ENCODE measurements at places on chromosomes 5 and 9. TPM values are rescaled to one million over a fixed set of nuclear protein-coding genes. Genes with fewer than 3 reads are reported as not detected.

Gene OBP2B
- not detected for total RNA-seq

Gene NMUR2
- not detected for total RNA-seq

Gene SPATA31D4
- not detected for total RNA-seq

- DNase-seq, result no peak
Observed at GRCh38 chr5:139955053-139955605, 88.0 kb downstream of the NRG2 start.

DNA sequence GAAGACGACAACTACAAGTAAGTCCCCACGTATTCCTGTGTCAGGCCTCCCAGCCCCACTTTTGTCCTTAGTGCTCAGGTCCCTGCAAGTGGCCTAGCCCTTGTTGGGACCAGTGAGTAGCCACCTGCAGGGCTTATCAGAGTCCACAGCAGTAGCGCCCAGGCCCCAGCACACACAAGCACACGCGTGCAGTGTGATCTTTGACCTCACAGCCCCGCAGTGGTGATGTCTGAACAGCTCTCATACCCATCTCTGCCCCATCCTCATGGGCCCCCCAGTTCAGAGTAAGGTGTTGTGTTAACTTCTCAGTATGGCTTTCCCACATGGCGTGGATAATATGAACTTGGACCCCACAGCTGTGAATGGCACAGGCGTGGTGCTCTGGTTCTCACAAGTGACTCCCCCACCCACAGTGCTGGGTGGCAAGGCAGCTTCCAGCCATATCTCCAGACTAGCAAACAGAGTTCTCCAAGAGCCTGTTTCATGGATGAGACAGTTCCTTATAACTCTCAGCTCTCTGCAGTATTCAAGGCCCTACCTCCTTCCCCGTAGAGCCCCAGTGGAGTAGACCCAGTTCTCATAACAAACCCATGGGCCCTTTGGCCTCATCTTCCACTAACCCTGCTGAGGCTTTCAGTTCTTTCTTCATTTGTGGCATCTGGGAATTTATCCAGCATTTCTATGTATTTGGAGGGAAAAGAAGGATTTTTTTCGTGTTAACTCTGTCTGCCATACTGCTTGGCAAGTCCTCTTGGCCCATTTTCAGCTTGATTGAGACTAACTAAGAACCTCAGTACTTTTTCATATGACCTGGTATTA, 46.5 kb upstream of the ANGPTL2 start:
- DNase-seq, result no peak

GRCh38 chr9:78437296-78437695, 140.4 kb downstream of the PSAT1 start:
- no peak for DNase-seq

- no peak for DNase-seq
Observed at GRCh38 chr5:101539315-101539714, 636.2 kb upstream of the ST8SIA4 start.

Gene IL9
- not detected for total RNA-seq

DNA sequence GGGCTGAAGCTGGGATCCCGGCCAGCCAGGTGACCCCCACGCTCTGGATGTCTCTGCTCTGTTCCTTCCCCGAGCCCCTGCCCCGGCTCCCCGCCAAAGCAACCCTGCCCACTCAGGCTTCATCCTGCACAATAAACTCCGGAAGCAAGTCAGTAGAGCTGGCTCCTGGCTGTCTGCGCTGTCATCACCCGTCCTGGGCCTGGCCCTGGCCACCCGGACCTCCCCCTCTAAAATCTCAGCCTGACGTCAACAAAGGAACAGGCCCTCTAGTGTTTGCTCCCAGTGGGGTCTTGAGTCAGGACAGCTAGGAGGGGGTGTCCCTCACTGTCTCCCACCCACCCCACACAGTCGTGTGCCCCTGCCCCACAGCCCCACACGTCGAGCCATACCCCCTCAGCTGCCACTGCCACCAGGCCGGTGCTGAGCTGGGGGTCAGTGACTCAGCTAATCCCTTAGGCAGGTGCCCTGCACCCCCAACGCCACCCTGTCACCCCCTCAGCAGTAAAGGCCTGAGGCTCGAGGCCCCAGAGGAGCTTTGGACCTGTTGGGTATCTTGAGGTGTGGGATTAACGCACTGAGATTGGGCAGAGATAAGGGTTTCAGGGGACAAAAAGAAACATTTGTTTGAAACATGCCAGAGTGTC, 1.1 kb upstream of the LCNL1 start:
- no peak for DNase-seq

Gene SHISAL2B
- total RNA-seq, result not detected

- peak; percentile 28 for DNase-seq
Observed at GRCh38 chr5:180618829-180619562, 27.7 kb upstream of the SCGB3A1 start.

Gene LECT2
- total RNA-seq, result not detected

GRCh38 chr9:117951127-117951526, 246.9 kb downstream of the TLR4 start:
- no peak for DNase-seq

- DNase-seq, result no peak
Observed at GRCh38 chr5:111685969-111686368, 71.0 kb downstream of the NREP start.

- no peak for DNase-seq
Observed at GRCh38 chr5:76483881-76484280, 80.8 kb downstream of the IQGAP2 start.

DNA sequence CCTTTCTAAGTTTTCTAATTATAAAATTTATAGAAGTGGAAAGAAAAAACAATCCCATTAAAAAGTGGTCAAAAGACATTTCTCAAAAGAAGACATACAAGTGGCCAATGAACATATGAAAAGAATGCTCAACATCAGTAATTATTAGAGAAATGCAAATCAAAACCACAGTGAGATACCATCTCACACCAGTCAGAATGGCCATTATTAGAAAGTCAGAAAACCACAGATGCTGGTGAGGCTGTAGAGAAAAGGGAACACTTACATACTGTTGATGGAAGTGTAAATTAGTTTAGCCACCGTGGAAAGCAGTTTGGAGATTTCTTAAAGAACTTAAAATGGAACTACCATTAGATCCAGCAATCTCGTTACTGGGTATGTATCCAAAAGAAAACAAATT, 23.7 kb upstream of the PLPP1 start:
- no peak for DNase-seq

DNA sequence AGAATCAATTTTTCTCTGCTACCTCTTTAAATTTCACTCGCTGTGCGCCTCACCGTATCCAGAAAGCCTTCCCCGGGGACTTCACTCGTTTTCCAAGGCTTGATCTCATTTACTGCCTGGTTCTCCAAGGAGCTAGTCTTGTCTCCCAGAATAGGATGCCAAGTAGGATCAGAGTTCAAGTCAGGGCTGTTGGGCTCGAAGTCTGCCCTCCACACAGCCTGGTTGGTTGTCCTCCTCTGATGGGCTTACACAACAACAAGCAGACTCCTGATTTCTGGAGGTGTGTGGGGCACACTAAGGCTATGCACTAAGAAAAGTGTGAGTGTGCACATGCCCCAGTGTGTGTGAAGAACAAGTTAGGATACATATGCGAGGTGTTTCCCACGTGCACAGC, 14.0 kb upstream of the TNIP1 start:
- no peak for DNase-seq

DNA sequence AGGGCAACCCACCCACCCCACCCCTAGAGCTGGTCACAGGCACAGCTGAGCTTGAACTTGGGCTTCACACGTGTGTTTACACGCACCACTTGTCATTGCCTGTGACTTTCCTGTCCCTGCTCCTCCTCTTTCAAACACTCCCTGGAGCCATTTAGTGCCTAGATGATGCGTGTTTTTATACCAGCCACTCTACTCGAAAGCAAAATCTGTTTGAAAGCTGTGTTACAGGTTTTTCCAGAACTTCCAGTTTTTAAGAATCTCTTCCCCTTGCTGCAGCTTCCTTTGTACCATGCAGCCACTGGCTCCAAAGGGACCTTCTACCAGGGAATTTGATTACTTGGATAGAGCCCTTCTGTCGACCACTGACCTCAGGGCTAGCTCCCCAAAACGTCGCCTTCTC, 78.8 kb upstream of the SPRY4 start:
- peak; percentile 42 for DNase-seq

DNA sequence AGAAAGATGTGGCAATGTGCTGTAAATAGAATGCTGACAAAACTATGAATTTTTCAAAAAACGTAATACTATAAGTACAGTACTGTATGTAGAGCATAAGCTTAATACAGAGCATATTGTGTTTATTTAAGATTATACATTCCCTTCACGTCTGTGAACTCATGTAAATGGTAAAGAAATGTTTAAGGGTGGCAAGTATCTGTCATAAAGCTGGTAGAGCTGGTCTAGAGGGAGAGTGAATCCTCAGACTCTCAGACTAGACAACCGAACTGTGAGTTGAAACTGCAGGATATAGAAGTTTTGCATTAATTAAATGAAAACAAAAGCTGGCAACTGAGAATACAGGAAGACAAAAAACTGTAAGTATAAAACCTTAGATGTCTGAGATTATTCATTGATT, 87.3 kb upstream of the ANXA1 start:
- DNase-seq, result no peak

DNA sequence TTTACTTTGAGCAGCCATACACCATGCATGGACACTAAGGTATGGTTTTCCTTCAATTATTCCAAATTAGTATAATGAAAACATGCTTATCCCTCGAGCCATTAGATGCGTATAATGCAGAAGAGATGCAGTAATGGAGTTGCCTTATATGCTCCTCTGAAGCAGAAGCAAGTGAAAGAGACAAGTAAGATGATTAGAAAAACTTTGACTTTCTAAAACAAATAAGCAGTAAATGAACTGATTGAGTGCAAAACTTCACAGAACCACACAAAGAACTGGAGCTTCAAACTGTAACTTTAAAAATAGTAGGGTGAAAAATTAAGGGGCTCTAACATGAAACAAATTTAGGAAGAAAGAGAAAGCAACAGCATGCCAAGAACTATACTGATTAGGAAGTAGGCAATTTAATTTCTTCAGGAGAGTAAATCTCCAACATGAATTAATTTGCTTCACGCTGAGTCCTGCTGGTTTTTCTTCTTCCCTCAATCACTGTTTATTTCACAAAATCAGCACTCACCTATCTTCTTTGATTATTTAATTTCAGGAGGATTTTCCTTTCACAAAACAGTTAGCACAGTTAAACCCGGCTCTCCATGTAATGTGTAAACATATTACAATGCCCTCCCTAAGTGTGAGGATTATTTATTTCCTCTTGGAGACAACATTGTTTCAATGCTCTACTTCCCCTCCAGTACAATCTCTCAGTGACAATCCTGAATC, 90.3 kb upstream of the PAM start:
- DNase-seq, result no peak

Gene PLEKHG4B
- total RNA-seq, result 1.8 TPM

DNA sequence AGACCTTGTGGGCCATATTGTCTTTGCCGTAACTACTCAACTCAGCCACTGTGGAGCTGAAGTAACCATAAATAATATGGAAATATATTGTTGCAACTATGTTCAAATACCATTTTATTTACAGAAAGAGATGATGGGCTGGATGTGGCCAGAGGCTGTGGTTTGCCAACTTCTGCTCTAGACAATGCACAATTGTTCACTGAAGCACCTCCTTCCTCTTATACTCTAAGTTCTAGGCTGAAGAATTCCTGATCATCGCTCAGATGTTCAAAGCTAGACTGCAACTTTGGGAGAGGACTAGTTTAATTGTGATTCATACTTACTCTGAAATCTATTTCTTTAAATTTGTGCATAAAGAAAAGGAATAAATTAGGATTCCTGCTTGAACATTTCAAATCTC, 245.0 kb downstream of the TAF11L14 start:
- peak; percentile 81 for DNase-seq

DNA sequence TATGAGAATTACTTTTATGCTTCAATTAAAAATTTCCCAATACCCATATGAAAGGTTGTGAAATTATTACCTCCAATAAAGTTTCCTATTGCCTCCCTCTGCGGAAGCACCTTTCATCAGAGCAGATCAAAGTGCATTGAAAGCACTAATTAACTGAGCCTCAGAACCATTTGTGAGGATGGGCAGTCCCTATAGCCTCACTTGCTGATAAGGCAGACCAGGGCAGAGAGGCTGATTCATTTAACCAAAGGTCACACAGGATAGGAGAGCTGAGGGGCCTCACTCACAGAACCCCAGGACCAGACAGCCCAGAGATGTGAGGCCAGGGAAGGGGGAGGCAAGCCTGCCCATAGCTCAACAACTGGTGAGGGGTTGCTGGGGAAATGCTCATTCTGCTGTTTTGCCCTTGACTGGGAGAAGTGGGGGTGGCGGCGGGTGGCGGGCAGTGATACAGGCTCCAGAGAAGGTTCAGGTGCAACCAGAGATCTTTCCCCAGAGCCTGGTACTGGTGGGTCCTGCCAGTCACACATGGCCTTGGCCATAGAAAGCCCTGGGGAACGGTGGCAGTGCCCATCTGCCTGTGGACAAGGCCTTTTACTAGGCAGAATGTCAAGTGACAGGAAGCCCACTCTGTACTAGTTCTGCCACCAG, 57.9 kb downstream of the MACROH2A1 start:
- no peak for DNase-seq

GRCh38 chr5:134227776-134228175, 1.9 kb upstream of the PPP2CA start:
- DNase-seq, result no peak

Gene PCDHGA11
- 8.5 TPM for total RNA-seq

DNA sequence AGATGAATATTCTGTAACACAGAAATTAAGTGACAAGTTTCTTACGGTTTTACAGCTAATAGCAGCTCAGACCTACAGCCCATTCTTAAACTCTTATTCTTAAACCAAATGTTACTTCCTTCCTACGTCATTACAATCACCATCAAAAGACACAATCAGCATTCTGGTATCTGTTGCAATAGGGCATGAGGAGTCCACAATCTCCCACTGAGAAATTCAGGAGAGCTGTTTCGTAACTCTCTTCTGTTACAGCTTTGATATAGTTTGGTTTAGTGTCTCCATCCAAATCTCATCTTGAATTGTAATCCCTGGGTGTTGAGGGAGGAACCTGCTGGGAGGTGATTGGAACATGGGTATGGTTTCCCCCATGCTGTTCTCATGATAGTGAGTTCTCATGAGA, 163.4 kb downstream of the GAS1 start:
- DNase-seq, result peak; percentile 20

DNA sequence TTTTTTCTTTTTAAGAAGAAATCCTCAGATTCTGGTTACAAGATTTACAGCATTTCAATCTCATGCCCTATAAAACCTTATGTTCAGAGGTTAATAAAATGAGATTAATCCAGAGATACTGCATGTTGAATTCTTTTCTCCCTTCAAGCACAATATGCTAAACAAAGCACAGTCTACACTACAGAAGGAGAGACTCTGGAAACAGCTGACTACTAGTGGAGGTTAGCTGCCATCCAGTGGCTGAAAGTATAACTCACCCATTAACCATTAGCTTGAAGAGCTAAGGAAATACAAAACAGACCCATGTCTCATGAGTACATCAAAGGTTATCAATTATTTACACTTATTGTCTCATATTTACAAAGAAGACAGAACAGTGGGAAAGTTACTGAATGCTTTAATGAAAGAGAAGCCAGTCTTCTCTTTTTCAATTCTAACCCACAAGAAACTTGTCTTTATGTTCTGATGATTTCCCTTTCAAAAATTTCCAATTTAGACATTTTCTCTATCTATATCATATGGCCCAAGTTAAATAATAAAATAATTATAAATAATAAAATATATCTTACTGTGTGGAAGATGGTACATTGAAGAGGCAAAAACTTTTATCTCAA, 12.7 kb upstream of the DNAH5 start:
- DNase-seq, result peak; percentile 59

All from mammary epithelial cell (primary cell).